ENCODE measurements at places on chromosomes 12 and 14. TPM values are rescaled to one million over a fixed set of nuclear protein-coding genes. Genes with fewer than 3 reads are reported as not detected.

Gene INSM2
- polyA plus RNA-seq = not detected

DNA sequence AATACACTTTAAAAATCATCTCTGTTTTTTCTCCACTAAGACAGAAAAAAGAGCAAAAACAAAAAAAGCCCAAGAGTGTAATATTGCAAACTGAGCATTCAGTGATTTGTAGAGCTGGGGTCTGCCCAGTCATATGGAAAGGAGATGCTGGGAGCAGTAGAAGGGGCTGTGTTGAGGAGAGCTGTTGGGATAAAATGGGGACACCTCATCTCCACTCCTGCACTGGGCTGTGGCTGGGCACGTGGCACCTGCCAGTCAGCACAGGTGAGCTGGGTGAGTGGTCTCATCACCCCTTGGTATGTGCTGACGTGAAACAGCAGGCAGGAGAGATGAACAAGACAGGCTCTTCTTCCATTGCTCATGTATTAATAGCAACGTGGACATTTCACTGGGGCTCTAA lies 217.4 kb downstream of the C12orf42 start:
- no peaks in the 10 kb centered on the region for H3K36me3 ChIP-seq
- H3K4me3 ChIP-seq = no peak overlapping the region
- DNase-seq = no peak
- no peaks in the 10 kb centered on the region for H3K27me3 ChIP-seq

DNA sequence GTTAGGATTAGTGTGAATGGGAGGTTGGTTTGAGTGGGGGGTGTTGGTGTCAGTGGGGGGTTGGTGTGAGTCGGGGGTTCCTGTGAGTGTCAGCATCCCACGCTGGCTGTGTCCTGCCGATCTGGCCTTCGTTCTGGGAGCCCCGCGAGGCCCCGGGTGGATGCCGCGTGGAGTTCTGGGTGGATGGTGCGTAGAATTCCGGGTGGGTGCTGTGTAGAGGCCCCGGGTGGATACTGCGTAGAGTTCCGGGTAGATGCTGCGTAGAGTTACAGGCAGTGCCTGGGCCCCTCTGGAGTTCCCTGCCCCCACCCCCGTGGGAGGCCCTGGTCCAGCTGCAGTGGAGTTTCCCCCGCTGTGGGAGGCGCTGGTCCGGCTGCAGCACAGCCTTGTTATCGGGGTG lies 8.7 kb downstream of the NOC4L start:
- no peak overlapping the region for H3K27ac ChIP-seq
- H3K27me3 ChIP-seq = no peaks in the 10 kb centered on the region
- H3K4me3 ChIP-seq = no peak overlapping the region

DNA sequence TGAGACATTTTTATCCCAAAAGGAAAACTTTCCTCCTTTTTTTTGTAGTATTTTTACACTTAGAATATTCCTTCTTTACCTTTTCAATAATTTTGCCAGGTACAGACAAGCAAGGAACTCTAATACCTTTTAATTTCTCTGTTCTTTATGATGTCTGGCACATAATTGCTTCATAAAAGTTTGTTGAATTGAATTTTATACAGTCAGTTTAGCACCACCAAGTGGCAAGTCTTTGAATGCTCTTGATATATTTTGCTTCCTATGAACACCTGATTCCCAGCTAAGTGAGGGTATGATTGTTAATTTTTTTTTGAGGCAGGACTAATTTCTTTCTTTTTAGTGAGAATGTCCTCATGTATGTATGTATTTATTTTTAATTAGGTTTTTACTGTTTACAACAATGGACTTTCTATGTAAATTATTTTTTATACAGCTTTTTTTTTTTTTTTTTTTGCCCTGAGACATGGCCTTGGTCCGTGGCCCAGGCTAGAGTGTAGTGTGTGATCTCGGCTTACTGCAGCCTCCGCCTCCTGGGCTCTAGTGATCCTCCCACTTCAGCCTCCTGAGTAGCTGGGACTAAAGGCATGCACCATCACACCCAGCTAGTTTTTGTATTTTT lies 6.9 kb downstream of the TBC1D15 start:
- peak; percentile 65 for DNase-seq
- H3K4me3 ChIP-seq = no peak overlapping the region
- H3K4me1 ChIP-seq = peaks cover 20% of the 10 kb centered on the region

- peak; percentile 53 for DNase-seq
- H3K4me1 ChIP-seq = peaks cover 75% of the 10 kb centered on the region
- no peaks in the 10 kb centered on the region for H3K36me3 ChIP-seq
- no peak overlapping the region for H3K4me3 ChIP-seq
- H3K27ac ChIP-seq = peak overlapping the region; percentile 11
Measured at GRCh38 chr14:68145539-68145938, 326.0 kb downstream of the RAD51B start.

Gene TDP1
- polyA plus RNA-seq = 11.8 TPM

DNA sequence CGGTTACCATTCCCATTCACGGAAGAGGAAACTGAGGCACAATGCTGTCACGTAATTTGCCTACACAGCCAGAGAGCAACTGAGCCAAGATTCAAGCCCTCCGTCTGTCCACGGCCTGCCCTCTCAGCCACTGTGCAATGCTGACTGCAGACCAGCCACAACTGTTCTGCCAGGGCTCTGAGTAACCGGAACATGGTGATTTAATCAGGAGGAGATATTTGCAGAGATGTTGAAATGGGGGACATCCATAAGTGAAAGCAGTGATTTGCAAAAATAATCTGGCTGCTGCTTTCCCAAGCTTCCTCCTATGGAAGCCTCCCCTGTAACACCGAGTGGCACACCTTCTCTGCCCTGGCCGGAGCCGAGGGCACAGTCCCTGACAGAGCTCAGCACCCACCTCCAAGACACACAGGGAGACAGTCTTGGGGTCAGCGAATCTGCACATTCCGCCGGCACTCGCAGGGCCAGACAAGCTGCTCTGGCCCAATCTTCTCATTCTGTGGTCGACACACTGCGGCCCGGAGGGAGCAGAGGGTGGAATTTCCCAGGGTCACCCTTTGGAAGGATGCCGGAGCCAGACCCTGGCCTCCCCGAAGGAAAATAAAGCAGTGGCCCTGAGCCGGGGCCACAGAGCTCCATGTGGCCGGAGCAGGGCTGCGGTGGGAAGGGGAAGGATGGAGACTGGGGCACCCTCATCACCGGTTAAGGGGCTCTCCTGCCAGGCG lies 158.2 kb upstream of the DIO3 start:
- DNase-seq = peak; percentile 63
- H3K4me3 ChIP-seq = no peak overlapping the region
- no peaks in the 10 kb centered on the region for H3K36me3 ChIP-seq
- peaks cover 3% of the 10 kb centered on the region for H3K4me1 ChIP-seq
- no peak overlapping the region for H3K27ac ChIP-seq

Gene BMP4
- polyA plus RNA-seq = not detected

DNA sequence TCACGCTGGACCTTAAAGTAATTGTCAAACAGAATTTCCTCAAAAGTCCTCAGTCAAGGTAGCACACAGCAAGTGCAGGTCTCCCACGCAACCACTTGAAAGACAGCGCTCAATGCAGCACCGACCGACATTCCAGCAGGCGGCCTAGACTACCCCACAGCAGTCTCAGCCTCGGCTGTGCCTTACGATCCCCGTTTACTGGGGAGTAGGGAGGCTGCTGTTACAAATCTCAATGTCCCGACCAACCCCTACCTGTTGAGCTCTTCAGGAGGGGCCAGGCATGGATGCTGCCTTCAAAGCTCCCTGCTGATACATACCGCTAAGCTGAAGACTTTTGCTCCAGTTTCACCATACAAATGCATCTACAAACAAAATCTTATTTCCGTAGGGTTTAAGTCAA lies 21.8 kb downstream of the VPS37B start:
- peaks cover 29% of the 10 kb centered on the region for H3K4me1 ChIP-seq
- peaks cover 10% of the 10 kb centered on the region for H3K36me3 ChIP-seq
- DNase-seq = no peak
- no peak overlapping the region for H3K4me3 ChIP-seq
